Hepatocyte (in vitro differentiated cells): ENCODE measurements at places on chromosomes 2 and 18. TPM values are rescaled to one million over a fixed set of nuclear protein-coding genes. Genes with fewer than 3 reads are reported as not detected.

The ANKRD12 gene
- polyA plus RNA-seq, result 34.3 and 39.7 TPM in 2 replicates

The NT5C1B gene
- 0.22 and 0.51 TPM in 2 replicates for polyA plus RNA-seq

The CDH2 gene
- polyA plus RNA-seq, result 65.9 and 81.8 TPM in 2 replicates

DNA sequence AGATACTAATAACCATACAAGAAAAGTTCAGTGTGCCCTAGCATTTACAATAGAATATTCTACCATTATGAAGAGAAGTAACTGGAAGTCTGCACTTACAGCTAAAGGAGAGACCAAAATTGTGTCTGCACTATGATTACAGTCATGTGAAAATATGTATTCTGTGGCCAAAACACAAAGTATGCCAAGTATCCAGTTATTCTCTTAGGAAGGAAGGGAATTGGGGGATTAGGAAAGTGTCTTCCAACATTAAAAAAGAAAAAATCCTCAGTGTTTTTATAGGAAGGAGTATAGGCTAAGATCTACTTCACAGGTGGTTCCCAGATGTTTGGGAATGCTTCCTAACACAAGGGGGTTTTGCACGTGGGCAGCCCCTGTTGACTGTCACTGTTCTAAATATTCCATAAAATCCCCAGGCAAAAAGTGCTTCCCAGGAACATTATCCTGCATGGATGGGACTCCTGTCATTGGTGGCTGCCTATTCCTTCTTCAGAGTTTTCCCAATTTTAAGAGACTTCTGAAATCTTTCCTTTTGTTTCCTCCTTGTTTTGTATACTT, 180.2 kb upstream of the KLHL29 start:
- no peaks in the 10 kb centered on the region for H3K27me3 ChIP-seq
- H3K36me3 ChIP-seq, result no peaks in the 10 kb centered on the region
- H3K4me1 ChIP-seq, result peaks cover 10% of the 10 kb centered on the region
- no peak overlapping the region for H3K27ac ChIP-seq
- no peak overlapping the region for H3K4me3 ChIP-seq

DNA sequence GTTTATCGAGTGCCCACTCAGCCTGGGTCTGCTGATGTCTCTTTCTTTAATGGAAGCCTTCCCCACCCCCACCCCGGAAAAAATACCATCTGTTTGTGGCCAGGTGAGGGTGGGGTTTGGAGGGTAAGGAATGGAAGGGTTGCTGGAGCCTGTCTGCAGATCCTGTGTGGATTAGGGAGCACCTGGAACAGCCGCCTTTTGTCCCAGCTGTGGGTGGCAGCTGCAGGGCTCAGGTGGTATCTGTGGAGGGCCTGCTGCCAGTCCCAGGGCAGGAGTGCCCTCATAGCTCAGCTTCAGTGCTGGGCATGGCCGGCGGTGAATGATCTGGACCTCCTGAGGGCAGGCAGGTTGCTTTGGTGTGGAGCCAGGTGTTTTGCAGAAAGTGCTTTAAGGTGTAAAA, 45.3 kb downstream of the IMPA2 start:
- no peak overlapping the region for H3K4me3 ChIP-seq
- no peak for DNase-seq
- H3K4me1 ChIP-seq, result no peaks in the 10 kb centered on the region
- no peak overlapping the region for H3K27ac ChIP-seq
- H3K27me3 ChIP-seq, result no peaks in the 10 kb centered on the region

GRCh38 chr2:2530334-2530733, 199.3 kb upstream of the MYT1L start:
- no peaks in the 10 kb centered on the region for H3K36me3 ChIP-seq
- H3K27me3 ChIP-seq, result no peaks in the 10 kb centered on the region
- no peak for DNase-seq
- no peaks in the 10 kb centered on the region for H3K4me1 ChIP-seq

DNA sequence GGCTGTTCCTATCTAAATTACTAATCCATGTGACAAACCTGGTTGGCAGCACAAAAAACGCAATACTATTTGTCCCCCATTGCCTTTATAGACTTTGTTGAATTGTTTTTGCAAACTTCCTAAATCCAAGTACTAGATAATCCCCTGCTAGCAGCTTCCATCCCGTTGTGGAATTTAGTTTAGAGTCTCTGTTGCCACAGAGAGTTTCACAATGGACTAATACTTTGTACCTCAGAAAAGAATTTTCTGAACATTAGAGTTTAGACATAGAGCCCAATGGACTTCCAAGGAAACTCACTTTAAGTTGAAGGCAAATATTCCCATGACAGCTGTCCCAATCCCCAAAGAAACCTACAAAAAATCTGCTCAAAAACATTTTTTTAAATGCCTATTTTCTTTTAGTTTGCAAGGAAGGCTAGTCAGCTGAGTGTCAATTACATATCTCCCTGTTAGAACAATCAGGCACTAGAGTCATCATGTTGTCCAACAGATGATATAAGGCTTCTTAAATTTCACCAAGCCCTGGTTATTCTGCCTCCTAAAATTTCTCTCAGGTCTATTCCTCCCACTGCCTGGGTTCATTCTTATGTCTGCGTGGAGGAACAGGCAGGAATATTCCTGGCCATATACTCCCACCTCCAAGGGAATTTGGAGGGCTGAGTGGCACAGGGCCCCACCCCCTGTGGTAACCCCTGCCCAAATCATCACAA, 27.2 kb downstream of the RNF152 start:
- no peaks in the 10 kb centered on the region for H3K36me3 ChIP-seq
- H3K27me3 ChIP-seq, result no peaks in the 10 kb centered on the region
- DNase-seq, result no peak
- no peaks in the 10 kb centered on the region for H3K4me1 ChIP-seq
- H3K4me3 ChIP-seq, result no peak overlapping the region
